ENCODE measurements at places on chromosomes 12 and 14.

DNA sequence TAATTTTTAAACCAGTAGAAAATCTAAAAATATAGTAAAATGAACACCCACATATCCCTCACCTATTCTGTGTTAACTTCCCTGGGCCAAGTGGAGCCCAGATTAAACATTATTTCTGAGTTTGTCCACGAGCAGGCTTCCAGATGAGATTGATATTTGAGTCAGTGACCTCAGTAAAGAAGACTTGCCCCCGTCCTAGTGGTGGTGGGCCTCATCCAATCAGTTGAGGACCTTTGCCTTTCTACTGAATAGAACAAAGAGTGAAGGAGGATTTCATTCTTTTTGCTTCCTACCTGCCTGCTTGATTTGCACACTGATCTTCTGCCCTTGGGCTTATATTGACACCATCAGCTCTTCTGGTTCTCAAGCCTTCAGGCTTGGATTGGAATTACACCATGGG is 174.7 kb upstream of the PLEKHG7 start:
- DNase-seq = no peak

DNA sequence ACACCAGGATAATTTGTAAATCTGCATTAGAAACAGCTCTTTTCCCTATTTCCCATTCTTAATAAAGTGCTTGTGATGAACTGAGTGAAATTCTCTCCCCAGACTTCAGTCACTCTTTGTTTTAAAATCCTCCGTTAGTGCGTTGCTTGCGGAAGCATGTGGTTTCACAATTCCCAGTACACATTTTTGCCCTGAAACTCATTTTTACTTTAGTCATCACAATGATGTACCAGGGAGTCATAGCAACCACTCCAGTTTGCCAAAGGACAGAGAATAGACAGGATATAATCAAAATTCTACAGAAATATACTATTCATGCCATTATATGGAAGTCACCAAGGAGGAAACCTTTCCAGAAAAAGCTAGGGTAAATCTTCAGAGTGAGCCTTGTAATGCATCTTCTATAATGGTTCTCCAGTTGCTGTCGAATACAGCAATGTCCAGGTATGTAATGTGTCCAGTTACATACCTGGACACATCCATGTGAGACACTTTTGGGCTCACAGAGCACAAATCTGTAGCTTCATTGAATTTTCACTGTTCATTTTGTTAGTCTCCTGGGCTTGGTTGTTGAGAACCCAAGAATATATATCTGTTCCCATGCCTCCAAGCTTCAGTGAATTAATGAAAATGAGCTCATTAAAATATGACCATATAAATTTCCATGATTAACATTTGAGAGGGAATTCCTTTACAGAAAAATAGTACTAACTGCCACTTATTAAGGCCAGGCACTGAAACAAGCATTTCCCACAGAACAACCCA is 57.8 kb downstream of the GPR135 start:
- DNase-seq = no peak

DNA sequence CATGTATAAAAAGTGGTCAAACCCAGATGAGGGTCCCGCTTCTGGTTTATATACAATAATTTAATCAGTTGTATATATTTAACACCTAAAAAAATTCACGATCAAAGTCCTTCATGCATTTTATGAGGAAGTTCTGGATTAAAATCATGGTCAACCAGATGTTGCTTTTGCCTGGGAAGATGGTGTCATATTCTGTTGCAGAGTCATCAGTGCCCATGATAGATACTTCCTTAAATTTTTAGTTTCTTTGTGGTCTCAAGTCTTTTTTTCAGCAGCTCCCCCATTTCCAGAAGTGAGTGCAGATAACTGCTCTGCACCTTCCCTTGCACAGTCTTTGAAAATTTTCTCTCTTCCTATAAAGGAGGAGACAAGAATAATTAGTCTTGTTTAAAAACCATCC is 16.1 kb downstream of the ERP29 start:
- DNase-seq = no peak

DNA sequence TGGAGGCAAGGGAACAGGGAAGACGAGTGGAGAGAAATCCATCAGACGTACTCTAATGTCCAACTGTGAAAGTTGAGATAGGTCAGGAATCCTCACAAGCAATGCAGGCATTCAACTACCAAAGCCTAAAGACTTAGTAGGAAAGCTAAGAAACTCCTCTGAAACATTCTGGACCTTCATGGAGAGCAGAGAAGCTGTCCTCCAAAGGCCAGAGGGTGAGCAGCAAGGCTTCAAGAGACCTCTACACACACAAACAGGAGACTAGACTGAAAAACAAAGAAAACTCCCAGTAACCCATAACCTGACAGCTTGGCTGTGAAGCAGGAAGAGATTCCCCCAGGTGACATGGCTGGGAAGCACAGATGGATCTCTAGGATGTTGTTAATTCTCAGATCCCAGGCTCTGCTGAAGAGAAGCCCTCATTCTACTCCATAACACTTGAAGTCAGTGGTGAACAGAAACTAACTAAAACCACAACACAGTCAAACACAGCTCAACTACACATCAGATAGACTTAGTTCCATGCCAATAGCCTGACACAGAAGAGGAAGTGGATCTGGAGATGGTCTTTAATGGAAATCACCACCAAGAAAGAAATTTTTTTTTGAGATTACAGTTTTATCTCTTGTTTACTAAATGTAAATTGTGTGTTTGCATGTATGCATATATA is 23.2 kb upstream of the LYZ start:
- DNase-seq = no peak

DNA sequence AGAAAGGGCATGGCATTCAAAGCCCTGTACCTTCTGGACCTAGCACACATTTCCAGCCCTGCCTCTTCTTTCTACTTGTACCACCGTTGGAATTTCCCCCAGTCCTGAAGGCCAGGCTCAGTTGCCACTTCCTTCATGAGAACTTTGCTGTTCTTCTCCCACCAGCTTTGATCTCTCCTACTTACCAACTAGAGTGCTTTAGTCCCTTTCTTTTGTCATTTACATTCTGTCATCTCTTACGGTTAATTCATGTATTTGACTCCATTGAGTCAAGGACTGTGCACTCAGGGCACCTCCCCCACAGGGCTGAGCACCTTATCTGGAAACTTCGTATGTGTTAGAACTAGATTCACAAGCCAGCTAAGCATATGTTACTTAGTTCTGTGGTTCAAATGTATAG is 26.3 kb downstream of the BICDL1 start:
- no peak for DNase-seq

DNA sequence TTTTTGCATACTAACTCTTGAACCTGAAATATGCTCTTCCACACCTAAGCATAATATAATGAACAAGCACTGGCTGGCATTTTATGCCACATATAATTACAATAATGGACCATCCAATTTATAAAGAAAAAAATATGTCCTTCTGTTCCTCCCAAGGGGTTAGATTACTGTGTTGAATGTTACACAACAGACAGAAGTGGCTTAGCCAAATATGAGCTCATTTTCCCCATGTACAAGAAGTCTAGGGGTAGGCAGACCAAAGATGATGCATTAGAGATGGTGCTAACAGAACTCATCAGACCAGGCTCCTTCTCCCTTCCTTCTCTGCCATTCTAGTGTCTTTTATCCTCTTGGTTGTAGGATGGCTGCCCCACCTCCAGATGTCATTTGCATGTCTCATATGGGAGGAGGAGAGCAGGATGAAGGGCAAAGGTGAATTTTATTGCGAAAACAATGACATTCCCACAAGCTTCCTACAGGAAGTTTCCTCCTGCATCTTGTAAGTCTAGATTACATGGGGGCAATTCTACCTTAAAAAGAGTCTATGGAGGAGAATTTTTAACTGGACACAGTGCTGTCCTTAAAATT is 43.9 kb upstream of the SLC2A13 start:
- no peak for DNase-seq

DNA sequence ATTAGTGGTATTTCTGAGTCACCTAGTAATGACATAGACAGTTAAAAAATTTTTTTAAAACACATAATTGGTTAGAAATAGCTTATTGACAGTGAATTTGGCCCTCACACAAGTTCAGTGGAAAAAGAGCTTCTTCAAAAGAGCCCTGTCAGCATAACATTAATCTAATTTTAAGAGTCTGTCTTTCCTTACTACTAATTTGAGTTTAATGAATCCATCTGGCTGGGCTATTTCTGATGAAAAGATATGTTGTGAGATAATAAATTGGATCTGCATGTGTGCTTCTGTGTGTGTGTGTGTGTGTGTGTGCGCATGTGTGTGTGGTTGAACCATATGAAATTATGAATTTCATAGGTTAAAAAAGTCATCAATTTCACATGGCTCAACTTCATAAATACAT is 1045.2 kb downstream of the FLRT2 start:
- no peak for DNase-seq

GRCh38 chr12:39605501-39605900 is 14.1 kb downstream of the ABCD2 start:
- no peak for DNase-seq

- DNase-seq = no peak
These were observed 227.5 kb upstream of the LMO3 start for GRCh38 chr12:16833376-16834015.

GRCh38 chr12:19997656-19998400 is 370.5 kb upstream of the PDE3A start:
- no peak for DNase-seq

DNA sequence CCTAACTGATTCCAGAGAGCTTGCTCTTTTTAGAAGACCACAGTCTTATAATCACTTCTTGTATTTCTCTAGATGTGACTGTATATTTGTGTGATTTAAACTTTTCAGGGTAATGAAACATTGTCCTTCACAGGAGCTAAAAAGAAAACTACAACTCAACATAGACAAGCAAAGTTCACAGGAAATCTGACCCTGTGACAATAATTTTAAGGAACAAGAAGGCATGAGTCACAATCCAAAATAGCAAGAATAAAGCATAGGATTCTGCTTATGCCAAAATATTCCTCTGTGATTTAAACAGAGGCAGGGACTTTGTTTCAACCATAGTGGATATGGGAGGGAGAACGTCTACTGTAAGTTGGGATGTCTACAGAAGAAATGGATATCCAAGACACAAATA is 44.3 kb downstream of the GPR65 start:
- no peak for DNase-seq

DNA sequence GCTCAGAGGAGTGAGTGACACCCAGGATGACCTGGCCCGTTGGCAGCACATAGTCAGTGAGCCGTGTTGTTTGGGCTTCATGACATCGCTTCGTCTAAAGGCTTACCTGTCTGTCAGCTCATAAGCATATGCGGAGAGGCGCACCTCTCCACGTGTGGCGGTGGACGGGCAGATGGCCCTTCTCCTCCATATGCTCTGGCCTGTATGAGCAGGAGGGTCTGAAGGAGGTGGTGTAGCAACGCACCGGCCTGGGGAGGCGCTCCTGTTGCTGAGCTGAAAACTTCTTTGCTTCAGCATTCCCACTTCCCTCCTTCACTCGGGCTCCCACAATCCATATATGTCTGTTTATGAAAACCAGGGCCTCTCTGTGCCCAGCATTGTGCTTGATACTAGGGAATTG is 186.1 kb downstream of the TSPAN9 start:
- DNase-seq = no peak

GRCh38 chr12:49664591-49665239 is 41.4 kb downstream of the PRPF40B start:
- DNase-seq = no peak

GRCh38 chr14:69152181-69152901 is 578 bp downstream of the DCAF5 start:
- DNase-seq = no peak

DNA sequence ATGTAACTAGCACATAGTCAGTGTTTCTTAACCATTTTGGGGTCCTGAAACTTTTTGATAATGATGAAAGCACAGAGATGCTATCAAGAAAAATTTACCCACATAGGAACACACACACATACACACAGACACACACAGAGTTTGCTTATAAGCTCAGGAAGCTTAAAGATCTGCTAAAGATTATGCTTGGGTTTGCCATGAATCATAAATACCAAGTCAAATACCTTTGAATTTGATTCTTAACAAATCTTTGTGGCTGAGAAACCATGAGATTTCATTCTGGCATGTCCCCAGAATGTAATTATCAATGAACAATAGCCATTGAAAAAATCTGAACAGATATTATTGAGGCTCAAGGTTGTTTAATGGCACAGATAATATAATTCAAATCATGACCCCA is 89.2 kb downstream of the NTS start:
- DNase-seq = no peak

DNA sequence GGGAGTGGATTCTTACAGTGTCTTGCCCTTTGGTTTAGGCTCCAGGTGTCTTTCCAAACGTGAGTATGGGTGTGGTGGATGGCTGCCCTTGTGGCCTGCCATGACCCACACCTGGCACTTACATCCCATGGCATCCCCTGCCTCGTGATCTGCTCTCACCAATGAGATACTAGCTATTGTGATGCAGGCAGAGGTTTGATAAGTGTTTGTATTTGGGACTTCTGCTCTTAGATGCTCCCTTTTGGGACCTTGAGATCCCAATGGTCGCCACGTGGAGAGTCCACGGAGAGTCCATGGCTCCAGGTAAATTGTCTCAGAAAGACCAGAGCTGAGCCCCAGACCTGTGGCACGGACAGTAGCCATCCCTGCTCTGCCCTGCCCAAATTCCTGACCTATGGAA is 62.5 kb downstream of the MDM2 start:
- DNase-seq = no peak

DNA sequence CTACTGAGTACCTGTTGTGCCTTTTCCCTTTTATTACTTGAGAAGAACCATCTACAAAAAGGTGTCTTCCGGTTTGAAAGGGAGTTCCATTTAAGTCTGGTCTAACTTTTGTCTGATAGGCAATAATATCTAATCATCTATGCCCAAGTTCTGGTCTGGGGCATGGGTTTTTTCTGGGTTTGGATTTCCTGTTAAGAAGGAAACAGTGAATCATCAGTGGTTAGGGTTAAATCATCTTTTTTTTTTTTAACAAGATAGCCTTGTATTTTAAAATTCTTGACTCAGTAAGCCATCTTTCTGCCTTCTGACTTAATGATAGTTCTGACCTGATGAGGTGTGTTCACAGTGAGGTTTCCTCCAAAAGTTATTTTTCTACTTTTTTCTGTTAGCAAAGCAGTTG is 29.3 kb upstream of the CPNE8 start:
- no peak for DNase-seq

Measured in cortex of kidney (tissue), 1 donor.